DMS153 (cell line): ENCODE measurements at places on chromosomes 1 and 21.

DNA sequence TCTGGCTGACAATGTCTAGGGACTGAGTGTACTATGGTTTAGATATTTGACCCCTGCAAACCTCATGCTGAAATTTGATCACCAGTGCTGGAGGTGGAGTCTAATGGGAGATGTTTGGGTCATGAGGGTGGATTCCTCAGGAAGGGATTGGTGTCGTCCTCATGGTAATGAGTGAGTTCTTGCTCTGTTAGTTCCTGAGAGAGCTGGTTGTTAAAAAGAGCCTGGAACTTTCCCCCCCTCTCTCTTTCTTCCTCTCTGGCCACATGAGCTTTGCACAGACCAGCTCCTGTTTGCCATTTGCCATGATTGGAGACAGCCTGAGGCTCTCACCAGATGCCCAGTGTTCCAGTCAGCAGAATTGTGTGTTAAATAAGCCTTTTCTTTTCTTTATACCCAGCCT, 36.6 kb upstream of the CNIH3 start:
- no peak for DNase-seq

DNA sequence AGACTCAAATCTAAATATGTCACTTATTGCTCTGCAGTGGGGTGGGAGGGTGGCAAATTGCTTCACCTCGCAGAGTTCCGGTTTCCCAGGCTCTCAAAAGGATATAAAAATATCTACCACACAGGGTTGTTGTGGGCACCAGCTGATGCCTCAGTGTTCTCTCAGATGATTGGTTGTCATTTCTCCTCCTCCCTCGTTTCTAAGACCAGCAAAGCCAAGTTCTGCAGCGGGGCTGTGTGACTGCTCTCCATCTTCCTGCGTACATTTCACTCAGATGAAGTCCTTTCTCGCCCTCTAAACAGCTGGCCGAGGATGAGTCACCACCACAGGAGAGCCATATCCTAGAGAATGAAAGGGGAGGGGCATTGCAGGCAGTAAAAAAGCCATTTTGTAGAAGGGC, 35.0 kb upstream of the VWA5B1 start:
- DNase-seq = peak; percentile 76

DNA sequence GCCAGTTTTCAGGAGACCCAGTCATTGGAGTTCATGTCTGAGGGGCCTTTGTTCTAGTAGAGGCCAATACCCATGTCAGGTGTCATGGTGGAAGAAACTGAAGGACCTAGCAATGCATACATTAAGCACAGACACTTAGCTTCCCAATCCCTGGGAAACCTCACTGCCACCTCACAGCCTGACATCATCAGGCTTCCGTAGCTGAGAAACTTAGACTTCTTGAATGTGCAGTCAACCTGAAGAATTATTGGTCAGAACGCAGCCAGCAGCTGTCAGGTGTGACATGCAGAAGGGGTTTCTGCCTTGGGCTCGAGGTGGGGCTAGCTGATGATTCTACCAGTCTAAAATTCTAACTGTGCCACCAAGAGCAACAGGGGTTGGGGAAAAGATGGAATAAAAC, 1.9 kb upstream of the ITPKB start:
- DNase-seq = no peak

GRCh38 chr1:88327391-88328267, 356.4 kb upstream of the PKN2 start:
- peak; percentile 65 for DNase-seq

GRCh38 chr1:11594222-11594621, 60.0 kb downstream of the FBXO2 start:
- no peak for DNase-seq

- no peak for DNase-seq
Measured at GRCh38 chr1:58809325-58810010, 25.6 kb upstream of the JUN start.

DNA sequence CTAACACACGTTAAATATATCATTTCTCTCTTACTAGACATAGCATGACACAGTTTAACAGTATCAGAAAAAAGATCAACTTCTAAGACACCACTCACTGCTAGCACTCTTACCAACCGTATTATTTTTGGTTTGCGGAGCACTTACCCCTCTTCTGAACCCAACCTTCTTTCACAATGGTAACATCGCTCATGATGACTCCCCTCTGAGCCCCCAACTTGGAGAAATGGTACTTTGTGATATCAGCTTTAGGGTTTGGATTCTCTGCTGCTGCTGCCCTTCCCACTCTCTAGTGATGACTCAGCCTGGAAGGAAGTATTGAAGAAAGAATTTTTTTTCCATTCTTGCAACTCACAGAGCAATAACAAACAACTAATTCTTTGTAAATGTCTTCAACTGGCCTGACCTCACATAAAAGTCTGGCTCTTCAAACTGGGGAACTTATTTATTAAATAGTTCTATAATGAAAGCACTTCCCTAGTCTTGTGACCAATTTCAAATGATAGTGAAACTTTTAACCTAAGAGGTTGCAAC, 7.0 kb downstream of the AKT3 start:
- DNase-seq = no peak
